ENCODE measurements at places on chromosomes 1 and 21.

DNA sequence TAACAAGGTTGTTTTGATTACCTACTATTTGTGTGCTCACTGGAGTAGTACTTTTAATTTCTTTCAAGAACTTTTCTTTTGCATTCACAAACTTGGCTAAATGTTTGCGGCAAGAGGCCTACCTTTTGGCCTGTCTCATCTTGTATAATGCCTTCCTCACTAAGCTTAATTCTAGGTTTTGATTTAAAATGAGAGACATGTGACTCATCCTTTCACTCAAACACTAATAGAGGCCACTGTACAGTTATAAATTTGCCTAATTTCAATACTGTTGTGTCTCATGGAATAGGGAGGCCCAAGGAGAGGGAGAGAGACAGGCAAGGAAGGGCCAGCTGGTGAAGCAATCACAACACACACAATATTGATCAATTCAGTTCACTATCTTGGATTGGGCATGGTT is 66.1 kb downstream of the ZNF644 start:
- DNase-seq: no peak

GRCh38 chr1:87939444-87939843 is 610.8 kb downstream of the LMO4 start:
- DNase-seq: no peak

GRCh38 chr1:162025541-162025940 is 1.9 kb upstream of the OLFML2B start:
- DNase-seq: no peak

DNA sequence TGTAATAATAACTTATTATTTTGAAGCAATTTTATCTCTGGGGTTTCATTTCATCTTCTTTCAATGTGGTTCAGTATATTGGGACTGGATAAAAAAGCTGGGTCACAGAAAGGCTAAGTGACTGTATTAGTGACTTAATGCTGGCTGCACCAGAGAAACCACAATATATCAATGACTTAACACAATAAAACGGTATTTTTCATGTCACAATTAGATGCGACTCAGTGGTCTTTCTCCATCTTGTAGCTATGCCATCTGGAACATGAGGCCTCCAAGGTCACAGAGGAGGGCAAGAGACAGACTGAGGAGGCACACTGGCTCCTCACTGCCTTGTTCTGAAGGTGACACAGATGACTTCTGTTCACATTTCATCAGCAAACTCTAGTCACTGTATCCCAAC is 26.0 kb upstream of the KCNA3 start:
- DNase-seq: no peak

DNA sequence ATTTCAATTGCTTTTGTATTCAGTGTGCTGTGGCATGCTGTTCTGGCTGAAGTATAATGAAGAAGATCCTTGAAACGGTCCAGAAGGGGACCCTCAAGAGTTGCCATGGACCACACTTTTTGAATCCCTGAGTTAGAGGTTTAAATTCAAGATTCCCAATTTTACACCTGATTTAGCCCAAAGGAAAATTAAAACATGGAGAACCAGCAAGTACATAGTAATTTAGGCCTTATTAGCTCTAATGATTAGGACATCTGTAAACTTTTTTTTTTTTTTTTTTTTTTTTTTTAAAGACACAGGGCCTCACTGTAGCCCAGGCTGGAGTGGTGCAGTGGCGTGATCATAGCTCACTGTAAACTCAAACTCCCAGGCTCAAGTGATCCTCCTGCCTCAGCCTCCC is 107.3 kb downstream of the ENAH start:
- no peak for DNase-seq

DNA sequence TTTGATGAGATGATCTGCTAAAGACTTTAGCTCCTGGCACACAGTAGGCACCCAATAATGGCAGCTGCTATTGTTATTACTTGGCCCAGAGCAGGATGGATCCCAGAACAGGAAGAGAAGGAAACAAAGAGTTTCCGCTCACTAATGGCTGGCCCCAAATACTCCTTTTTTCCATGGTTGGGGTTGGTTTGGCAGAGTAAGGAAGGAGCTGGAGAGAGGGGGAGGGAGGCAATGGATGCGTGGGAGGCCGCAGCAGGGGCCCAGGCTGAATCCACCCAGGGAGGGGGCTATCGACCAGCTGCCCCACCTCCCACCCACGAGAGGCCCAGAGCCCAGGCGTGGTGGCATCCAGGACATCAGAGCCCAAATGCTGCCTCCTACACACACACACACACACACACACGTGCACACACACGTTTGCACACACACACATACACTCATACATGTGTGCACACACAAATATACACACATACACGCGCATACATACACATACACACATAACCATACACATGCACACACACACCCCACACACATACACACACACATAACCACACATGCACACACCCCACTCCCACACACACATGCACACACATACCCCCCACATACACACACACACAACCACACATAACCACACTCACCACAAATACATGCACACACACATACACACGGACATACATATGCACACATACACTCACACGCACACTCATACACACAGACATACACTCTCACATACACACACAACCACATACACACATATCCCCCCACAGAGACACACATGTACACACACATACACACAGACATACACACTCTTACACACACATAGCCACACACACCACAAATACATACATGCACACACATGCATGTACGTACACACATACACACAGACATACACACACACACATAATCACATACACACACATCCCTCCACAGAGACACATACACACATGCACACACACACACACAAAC is 25.2 kb downstream of the C1QB start:
- no peak for DNase-seq

GRCh38 chr1:173095632-173096031 is 44.9 kb upstream of the TNFSF18 start:
- no peak for DNase-seq
